Stimulated activated CD4-positive, alpha-beta T cell treated with anti-CD3 and anti-CD28 coated beads, Interleukin-1b, Interleukin-23, amount 100 ng/mL, for 48 hours (primary cell): ENCODE measurements at places on chromosomes 1 and 21.

GRCh38 chr1:232369451-232370296 lies 260.3 kb downstream of the SIPA1L2 start:
- no peak for DNase-seq

DNA sequence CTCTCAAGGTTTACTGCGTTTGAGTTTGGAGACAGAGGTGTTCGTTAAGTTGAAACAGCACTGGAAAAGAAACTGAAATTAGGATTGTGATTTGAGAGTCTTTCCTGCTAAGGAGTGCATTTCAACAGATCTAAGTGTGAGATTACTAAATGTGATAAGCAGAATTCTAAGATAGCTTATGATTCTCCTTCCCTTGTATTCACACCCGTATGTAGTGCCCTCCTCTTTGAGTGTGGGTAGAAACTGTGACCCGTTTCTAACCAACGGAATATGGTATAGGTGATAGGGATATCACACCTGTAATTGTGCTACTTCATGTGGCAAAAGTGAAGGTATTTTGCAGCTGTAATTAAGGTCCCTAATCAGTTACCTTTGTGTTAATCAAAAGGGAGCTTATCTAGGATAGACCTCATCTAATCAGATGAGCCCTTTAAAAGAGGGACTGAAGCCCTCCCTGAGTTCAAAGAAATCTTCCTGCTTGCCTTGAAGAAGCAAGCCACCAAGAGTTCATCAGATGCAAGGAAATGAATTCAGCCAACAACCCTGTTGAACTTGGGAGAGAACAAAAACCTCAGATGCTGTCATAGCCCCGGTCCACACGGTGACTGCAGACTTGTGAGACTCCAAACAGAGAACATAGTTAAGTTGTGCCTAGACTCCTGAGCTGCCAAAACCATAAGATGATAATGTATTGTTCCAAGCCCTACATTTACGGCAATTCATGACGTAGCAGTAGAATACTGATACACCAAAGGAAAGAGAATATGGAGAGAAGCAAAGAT lies 12.6 kb upstream of the IL12RB2 start:
- no peak for DNase-seq

GRCh38 chr1:178874966-178875365 lies 4.1 kb upstream of the ANGPTL1 start:
- DNase-seq, result no peak

DNA sequence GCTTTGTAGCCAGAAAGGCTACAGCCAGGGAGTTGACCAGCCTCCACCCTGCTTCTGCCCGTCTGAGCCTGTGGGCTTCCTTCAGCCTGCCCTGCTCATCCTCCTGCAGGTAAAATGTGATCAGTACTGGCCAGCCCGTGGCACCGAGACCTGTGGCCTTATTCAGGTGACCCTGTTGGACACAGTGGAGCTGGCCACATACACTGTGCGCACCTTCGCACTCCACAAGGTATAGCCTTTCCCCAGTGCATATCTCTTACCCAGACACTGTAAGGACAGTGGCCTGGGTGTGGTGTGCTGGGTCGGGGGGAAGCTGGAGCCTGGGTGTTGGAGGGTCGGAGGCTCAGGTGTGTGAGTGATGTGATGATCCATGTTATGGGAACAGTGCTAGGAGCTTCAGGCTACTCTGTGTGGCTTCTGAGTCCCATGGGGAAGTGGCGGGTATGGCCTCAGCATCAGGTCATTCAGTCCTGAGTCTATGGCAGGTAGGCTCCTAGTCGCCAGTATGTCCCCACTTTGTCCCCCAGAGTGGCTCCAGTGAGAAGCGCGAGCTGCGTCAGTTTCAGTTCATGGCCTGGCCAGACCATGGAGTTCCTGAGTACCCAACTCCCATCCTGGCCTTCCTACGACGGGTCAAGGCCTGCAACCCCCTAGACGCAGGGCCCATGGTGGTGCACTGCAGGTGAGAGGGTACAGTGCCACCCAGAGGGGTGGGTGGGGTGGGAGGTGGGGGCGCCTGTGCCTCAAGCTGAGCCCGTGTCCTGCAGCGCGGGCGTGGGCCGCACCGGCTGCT lies 31.2 kb upstream of the KDM4A start:
- no peak for DNase-seq

DNA sequence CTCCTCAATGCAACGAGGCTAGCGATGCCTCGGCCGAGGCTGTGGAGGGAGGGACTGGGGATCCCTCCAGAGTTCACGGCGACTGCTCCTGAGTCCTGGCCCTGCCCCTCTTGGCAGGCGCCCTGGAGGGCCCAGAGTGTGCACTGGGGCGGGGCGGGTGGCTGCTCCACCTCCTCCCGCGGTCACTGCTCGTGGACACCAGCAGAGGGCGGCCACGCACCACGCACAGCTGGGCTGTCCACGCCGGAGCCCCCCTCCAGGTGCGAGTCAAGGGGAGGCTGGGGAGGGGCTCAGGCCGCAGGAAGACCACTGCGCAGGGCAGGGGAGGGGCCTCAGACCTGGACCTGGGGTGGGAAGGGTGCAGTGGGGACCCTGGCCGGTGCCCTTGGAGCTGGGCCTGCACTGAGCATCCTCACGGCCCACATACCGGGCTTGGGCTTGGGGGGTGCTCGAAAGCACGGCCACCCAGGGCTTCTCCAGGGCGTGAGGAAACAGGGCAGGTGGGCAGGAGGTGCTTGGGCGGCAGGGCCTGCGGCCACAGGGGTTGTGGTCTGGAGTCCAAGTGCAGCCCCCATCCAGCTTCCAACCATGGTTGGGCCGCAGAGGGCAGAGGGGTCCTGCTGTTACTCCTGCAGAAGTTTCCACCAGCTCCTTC lies 20.6 kb upstream of the TTC34 start:
- DNase-seq, result peak; percentile 31

GRCh38 chr1:196677781-196678509 lies 26.1 kb downstream of the CFH start:
- DNase-seq, result no peak

DNA sequence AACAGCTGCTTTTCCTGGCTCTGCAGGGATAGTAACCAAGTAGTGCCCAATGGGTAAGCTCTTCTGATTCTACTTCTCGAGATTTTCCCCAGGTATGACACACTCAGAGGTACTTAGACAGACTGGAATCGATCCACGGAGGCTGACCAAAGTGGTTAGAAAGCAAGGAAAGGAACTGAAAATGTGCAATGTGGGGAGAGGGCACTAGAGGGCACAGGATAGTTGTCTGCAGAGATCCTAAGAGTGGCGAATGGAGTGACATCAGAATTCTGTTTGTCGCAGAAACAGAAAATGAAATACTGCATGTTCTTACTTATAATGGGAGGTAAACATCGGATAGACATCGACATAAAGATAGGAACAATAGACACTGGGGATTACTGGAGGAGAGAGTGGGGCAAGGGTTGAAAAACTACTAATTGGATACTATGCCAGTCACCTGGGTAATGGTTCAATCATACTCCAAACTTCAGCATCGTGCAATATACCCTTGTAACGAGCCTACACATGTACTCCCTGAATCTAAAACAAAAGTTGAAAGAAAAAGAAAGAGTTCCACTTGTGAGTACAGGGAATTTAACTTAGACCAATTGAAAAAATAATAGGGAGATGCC lies 23.3 kb downstream of the CYP2J2 start:
- DNase-seq, result no peak

- peak; percentile 49 for DNase-seq
These were observed 5.7 kb downstream of the GPR88 start for GRCh38 chr1:100543640-100544039.
